Fibroblast of the conjunctiva (primary cell): ENCODE measurements at places on chromosomes 7 and 10.

DNA sequence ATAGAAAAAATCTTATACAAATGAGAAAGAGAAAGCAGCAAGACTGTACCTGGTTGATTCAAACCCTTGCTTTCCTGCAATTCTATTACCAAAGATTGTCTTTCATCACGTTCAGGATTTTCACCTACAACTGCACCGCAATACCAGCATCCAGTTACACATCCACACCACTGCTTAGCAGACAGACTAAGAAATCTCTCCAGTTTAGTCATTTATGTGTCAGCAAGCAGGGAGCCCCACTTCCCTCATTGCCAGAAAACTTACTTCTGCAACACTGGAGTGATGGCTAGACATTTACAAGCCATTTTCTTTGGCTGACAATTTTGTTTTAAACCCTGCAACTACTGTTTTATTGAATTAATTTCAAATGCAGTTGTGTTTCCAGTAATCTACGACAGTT, 359.6 kb upstream of the MEOX2 start:
- DNase-seq = no peak

DNA sequence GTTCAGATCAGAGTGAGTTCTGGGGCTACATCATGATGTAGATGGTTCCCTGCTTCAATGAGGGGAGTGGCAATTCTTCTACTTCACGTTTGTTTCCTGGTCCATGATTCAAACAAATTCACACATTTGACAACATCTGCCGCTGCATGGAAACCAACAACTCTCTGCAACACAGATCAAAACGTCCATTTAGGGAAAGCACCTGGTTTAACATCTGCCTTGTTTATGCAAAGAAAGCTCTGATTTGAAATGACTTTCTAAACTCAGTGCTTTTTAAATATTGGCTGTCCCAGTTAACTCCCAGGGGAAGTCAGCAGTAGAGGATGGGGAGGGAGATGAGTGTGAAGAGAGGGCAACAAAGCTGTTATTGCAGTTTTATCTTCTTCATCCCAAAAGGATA, 93.8 kb downstream of the GAD2 start:
- DNase-seq = no peak

GRCh38 chr10:24825551-24825950, 101.9 kb upstream of the ARHGAP21 start:
- DNase-seq = no peak

DNA sequence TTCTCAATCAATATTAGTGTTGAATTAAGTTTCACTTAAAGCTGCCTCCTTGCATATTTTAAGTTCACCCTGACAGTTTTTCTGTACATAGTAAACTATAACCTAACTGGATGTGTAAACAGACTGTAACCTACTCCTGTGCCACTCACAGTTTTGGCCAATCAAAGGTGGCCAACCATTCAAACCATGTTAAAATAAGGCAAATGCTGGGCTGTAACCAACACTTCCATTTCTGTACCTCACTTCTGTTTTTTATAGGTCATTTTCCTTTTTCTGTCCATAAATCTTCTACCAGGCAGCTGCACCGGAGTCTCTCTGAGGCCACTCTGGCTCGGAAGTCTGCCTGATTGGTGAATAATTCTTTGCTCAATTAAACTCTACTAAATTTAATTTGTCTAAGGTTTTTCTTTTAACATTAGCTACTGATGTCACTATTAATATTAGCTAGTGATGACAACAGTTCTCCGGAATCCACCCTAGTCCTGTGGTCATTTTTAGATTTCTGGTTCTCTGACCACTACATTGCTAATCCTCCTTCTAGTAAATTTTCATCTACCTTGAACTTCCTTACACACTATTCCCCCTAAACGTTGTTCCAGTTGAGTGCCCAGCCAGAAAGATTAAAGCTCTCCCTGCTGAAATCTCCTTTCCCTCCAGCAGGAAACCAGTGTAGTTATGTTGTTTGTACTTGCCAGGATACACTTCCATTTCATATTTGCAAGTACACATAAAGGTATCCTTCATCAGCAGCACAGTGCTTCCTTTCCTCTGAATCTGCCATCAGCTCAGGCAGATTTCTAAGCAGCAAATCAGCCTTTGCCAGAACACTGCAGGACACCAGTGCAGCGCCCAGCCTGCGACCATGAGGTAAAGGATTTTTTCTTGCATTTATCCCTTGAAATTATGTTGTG, 18.6 kb upstream of the IFIT2 start:
- DNase-seq = no peak

- DNase-seq = no peak
Measured at GRCh38 chr10:75405598-75406461, 4.3 kb upstream of the ZNF503 start.

DNA sequence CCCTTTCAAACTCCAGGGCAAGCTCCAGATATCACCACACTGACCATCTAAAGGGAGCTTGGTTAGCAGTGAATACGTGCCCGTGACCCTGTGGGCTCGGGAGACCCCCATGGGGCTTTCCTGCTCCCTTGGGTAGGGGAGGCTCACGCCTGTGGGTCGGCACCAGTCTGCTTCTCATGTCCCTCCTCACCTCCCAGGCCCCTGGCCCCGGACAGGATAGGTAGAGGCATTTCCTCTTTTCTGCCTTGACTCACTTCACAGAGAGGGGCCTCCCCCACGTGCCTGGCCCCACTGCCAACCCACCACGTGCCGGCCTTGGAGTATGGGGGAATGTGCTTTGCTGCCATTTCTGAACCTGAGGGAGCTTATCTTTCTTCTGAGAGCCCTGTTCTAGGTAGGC, 131.3 kb upstream of the FAM20C start:
- DNase-seq = no peak

GRCh38 chr7:30136117-30136731, 1.4 kb downstream of the MTURN start:
- DNase-seq = no peak

- no peak for DNase-seq
Measured at GRCh38 chr10:32946108-32946507, 11.9 kb downstream of the ITGB1 start.

DNA sequence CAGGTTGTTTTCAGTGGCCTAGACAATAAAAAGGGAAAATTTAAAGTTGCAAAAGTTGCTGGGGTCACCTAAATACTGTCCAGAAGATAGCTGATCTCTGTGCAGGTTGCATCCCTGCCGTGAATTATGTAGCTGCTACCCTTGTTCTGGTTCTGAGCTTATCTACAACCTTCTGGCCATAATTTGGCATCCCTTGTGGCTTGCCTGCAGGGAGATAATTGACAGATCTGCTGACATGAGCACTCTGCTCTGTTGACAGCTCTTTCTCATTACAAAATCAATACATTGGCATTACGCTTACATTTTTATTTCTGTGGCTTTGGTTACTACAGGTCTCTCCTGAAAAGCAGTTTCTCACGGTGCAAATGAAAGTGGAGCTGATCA, 29.3 kb upstream of the HECTD2 start:
- DNase-seq = no peak

DNA sequence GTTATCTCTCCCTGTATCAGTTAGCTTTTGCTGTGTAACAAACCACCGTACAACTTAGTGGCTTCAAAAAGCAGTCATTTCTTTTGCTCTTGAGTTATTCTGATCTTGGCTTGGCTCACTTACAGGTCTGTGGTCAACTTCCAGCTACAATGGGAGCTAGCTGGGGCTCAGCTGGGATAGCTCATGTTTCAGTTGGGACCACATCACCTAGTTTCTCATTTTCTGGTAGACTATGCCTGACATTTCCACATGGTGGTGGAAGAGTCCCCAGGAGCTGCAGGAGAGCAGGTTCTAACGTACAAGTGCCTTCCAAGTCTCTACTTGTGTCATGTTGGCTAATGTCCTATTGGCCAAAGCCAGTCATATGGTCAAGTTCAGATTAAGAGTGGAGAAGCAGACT, 25.8 kb upstream of the PIP4K2A start:
- DNase-seq = no peak

GRCh38 chr10:47401874-47402640, 18.0 kb upstream of the ZNF488 start:
- no peak for DNase-seq

GRCh38 chr10:101995451-101996063, 60.4 kb downstream of the ARMH3 start:
- DNase-seq = no peak

- DNase-seq = no peak
Measured at GRCh38 chr7:51647931-51648351, 331.3 kb upstream of the COBL start.

DNA sequence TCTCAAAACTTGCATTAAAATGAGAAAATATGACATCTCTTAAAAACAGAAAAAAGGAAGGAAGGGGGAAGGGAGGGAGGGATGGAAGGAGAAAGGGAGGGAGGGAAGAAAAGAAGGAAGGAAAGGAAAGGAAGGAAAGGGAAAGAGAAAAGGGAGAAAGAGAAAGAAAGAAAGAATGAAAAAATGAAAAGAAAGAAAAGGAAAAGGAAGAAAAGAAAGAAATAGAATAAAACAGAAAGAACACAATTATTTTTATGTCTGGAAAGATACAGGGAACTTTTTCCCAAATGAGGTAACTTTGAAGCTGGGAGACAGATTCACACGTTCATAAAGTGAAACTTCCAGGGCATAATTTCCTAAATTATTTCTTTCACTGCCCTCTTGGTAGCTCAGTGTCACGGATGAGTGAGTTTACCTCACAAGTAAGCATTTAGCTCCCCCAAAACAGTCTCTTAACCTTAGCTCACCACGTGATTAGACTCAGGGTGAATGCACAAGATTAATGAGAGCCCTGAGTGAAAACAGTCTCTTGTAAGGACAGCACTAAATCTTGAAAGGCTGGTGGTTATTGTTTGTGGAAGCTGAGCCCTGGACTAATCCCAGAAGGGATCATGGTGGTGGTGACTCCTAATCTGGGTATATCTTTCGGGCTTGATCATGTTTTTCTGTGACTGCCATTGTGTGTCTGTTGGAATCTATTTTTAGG, 74.1 kb upstream of the HDAC9 start:
- DNase-seq = no peak

- DNase-seq = no peak
Measured at GRCh38 chr7:23474829-23475575, 4.7 kb upstream of the IGF2BP3 start.

- DNase-seq = no peak
Measured at GRCh38 chr7:159032753-159033472, 111.8 kb downstream of the VIPR2 start.
